ENCODE measurements at places on chromosomes 12 and 14. TPM values are rescaled to one million over a fixed set of nuclear protein-coding genes. Genes with fewer than 3 reads are reported as not detected.

Gene SINHCAF
- total RNA-seq: 32.0 TPM

GRCh38 chr14:91058042-91058581, 2.3 kb downstream of the RPS6KA5 start:
- no peak for DNase-seq

Gene PLEK2
- 57.2 TPM for total RNA-seq

DNA sequence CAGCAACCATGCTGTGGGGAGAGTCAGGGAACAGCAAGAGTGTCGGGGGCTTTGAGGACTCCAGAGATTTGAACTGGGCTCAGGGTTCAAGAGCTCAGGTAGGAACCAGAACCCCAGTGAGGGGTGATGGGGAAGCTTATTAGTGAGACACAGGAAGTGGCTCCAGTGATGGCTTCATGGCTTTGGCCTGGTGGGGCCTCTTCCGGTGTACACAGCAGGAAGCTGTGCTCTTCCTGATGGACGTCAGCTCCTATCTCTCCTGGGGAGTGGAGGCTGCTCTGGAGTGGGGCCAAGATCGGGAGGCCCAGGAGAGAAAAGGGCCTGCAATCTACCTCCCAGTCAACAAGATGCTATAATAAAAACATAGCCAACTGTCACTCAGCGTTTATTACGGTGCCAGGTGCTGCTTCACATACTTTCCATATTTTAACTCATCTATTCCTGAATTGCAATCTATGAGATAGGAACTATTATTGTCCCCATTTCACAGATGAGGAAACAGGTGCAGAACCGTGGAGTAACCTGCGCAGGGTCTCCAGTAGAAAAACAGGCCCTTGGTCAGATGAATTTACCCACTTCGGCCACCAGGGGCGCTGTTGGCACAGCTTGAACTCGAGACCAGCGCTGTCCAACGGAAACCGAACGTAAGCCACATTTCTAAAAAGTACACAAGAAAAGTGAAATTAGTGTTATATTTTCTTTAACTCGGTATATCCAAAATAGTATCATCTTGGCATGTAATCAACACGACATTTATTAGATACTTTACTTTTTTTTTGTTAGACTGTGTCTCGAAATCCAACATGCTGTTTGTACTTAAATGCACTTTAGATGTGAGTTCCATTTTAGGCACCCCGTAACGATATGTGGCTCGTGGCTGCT, 63.6 kb upstream of the DLK1 start:
- peak; percentile 72 for DNase-seq

DNA sequence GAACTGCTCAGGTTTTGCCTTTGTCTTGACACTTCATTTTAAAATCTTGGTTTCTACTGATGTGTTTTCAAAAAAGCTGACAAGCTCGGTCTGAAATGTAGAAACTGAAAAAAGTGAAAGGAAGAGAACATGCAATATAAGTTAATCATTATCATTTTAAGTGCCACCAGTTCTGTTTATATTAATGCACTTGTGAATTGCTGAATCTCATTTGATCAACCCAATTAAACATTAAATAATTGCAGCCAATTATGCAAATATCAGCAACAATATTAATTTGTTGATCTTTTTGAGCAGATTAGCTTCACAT, 133.8 kb downstream of the BCAT1 start:
- DNase-seq: no peak

Gene TBC1D30
- total RNA-seq: 16.8 TPM

DNA sequence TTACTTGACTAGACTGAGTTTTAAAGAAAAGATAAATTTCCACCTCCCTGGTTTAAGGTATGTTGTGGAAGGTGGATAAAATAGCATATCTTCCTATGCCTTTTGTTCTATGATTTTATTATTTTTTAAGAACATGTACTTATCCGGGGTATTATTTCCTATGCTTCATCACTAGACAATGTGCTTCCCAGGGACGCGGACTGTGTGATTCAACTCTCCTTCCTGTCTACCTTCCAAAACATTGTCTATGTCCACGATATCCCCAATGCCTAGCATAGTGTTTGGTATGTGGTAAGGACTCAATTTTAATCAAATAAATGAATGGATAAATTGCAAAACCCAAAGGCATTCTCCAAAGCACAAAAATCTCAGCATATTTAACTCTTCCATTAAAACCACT, 8.3 kb upstream of the CCND2 start:
- no peak for DNase-seq

- DNase-seq: no peak
Observed at GRCh38 chr14:52244997-52245396, 22.5 kb upstream of the PTGDR start.

GRCh38 chr12:49917166-49917787, 13.6 kb upstream of the FAIM2 start:
- no peak for DNase-seq

Gene LUM
- total RNA-seq: 0.15 TPM

Gene LALBA
- not detected for total RNA-seq

GRCh38 chr14:61331992-61332657, 10.7 kb downstream of the PRKCH start:
- peak; percentile 23 for DNase-seq

GRCh38 chr14:87203346-87203745, 789.6 kb downstream of the GALC start:
- DNase-seq: no peak

- peak; percentile 43 for DNase-seq
Observed at GRCh38 chr12:32533971-32534590, 134.7 kb downstream of the FGD4 start.

GRCh38 chr14:28776482-28777266, 10.1 kb downstream of the FOXG1 start:
- DNase-seq: no peak

DNA sequence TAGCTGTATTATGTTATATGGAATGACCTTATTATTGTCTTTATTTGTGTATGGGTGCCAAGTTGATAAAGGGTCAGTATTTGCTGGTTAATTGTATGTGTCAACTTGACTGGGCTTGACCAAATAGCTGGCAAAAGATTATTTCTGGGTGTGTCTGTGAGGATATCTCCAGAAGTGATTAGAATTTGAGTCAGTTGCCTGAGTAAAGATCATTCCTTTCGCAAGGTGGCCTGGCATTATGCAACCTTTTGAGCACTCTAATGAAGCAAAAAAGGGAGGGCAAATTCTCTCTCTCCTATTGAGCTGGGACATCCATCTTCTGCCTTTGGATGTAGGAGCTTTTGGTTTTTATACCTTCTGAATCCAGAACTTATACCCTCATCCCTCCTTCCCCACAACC, 82.2 kb downstream of the ATXN7L3B start:
- DNase-seq: no peak

GRCh38 chr14:101335061-101335661, 226.1 kb upstream of the DIO3 start:
- no peak for DNase-seq

Gene DIO3
- total RNA-seq: 4.9 TPM

Gene DNAL1
- total RNA-seq: 2.6 TPM

Gene ASPG
- total RNA-seq: not detected

- no peak for DNase-seq
Observed at GRCh38 chr12:114341635-114342034, 64.3 kb downstream of the TBX5 start.

DNA sequence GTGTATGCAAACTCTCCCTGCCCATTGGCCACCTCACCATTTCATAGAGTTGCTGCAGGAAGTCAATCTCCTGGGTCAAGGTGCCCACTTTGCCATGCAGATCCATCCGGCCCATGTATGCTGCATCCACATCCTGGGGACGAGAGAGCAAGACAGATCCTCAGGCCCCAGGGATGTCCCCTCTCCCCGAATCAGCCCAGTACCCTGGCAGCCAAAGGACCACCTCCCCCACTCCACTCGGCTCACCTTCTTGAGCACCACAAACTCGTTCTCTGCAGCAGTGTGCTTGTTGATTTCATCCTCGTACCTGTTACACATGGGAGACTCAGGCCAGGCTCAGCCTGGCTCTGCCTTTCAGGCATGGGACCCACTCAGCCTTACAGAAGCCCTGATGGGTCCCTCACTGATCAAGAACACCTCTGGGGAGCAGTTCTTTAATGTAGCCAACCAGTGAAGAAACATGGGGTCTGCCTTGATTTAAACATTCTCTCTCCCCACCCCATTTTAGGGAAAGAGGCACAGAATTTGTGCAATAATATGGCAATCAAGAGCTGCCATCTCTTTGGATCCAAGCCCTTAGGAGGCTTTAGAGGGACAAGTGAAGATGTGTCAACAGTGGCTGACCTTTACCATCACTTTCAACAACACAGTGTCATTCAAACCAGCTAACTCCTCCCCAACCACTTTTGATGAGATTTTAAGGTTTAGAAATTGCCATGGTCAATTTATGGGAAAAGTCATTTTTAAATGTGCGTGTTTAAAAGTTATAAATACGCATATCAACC, 3.9 kb downstream of the KRT79 start:
- DNase-seq: no peak

DNA sequence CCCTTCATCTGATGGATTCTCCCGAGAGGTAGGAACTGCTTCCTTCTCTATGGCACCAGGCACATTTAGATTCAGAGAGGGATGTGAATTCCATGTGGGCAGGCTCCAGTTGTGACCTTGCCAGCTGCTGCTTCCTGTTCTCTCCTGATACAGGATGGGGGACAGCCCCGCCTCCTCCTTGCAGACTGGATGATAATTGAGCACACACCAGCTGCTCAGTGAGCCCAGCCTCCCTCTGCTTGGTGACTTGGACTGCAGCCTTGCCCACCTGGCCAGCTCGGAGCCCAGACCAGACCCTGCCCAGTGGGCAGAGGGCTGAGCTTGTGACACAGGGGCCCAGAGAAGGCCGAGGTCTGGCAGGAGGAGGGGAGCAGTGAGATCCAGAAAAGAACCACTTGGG, 90.2 kb downstream of the CALM1 start:
- DNase-seq: no peak

GRCh38 chr12:116389990-116390389, 112.5 kb upstream of the MED13L start:
- peak; percentile 100 for DNase-seq

- no peak for DNase-seq
Observed at GRCh38 chr14:101758913-101759593, 2.5 kb upstream of the PPP2R5C start.

Gene MYF6
- total RNA-seq: not detected

- DNase-seq: peak; percentile 50
Observed at GRCh38 chr12:28089338-28089737, 100.9 kb upstream of the CCDC91 start.

DNA sequence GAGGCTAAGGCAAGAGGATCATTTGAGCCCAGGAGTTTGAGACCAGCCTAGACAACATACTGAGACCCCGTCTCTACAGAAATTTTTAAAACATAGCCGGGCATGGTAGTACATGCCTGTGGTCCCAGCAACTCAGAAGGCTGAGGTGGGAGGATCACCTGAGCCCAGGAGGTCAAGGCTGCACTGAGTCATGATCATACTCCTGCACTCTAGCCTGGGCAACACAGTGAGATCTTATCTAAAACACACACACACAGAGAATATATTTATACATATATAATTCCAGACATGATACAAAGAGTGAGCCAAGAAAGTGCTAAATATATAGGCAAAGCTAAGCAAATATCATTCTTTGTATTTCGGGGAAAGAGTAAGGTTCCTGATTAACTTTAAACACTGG, 9.4 kb downstream of the ZFC3H1 start:
- DNase-seq: no peak

DNA sequence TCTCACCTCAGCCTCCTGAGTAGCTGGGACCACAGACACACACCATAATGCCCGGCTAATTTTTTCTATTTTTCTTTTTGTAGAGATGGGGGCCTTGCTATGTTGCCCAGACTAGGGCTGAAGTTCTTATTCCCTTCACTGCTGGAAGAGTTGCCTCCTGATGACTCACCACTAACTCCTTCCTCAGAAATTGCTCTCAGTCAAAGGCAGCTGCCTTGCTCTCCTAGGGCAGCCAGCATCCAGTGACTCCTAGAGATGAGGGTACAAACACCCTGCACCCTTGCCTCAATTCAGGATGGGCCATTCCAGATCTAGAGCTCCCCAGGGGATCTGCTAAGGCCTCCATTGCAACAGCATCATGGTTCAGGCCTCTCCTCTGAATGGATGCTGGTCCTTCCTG, 54.0 kb upstream of the RASSF8 start:
- peak; percentile 44 for DNase-seq

Gene ADSS1
- total RNA-seq: 7.9 TPM

Gene KLRD1
- 0.06 TPM for total RNA-seq

GRCh38 chr12:130989391-130989790, 35.7 kb downstream of the ADGRD1 start:
- DNase-seq: no peak

DNA sequence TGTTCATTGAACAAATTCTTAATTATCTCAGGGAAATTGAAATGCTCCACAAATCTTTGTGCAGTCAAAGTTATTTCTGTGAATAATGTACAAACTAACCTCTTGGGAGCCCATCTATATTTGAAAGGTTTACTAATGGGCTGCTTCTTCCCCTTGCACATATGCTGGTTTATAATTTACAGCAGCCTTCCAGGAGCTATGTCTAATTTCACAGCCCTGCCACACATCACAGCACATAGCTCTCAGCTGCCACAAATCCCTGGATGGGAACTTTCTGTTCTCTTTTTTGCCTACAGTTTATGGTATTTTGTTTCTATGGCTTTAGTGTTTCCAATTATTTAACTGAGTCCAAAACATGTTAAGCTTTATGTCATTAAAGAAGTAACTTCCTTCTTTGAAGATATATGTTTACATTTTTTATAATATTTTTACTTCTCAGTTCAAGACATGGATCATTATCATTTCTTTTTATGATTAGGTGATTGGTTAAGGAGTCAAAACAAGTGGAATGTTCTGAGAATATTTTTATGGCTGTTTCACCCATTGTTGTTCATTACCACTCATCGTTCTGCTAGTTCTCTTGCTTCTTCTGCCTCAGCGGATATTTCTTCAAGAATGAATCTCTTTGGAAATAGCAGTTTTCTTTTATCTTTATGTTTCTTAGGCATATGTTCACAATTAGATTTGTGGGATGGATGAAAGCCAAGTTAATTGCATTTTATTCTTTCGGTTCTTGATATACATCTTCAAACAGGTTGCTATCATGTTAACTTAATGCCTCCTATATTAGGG, 475.6 kb upstream of the MIS18BP1 start:
- no peak for DNase-seq

GRCh38 chr12:52004042-52004648, 2.6 kb upstream of the TAMALIN start:
- peak; percentile 65 for DNase-seq

Gene AHNAK2
- total RNA-seq: 25.0 TPM

DNA sequence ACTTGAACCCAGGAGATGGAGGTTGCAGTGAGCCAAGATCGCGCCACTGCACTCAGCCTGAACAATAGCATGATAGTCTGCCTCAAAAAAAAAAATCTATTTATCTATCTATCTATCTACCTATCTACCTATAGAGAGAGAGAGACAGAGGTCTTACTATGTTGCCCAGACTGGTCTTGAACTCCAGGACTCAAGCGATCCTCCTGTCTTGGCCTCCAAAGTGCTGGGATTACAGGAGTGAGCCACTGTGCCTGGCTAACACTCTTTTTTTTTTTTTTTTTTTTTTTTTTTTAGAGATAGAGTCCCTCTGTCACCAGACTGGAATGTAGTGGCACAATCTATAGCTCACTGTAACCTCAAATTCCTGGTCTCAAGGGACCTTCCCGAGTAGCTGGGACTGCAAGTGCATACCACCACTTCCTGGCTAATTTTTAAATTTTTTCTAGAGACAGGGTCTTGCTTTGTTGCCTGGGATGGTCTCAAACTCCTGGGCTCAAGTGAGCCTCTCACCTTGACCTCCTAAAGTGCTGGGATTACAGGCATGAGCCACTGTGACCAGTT, 1.9 kb downstream of the FAM186A start:
- peak; percentile 49 for DNase-seq

Gene SPIC
- total RNA-seq: not detected

GRCh38 chr12:12803186-12803585, 10.0 kb upstream of the DDX47 start:
- peak; percentile 95 for DNase-seq

All from PC-3 (cell line).